ENCODE measurements at places on chromosomes 5 and 9.

DNA sequence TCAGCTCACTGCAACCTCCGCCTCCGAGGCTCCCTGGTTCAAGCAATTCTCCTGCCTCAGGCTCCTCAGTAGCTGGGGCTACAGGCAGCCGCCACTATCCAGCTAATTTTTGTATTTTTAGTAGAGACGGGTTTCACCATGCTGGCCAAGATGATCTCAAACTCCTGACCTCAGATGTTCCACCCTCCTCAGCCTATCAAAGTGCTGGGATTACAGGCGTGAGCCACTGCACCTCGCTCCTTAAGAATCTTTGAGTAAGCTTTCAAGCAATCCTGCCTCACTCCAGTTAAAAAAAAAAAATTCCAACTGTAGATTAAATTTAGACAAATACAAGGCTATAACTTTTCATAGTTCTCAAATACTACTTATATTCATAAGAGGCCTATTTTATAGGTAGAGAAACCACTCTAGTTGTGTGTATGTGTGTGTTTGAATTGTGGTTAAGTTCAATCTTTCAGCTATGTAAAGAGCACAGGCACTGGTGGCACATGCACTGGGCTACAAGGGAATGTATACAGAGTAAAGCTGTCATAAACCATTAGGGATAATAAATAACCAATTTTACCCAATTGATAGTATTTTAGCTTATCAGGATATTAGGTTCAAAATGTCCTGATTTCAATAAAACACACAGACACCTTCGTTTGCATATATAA is 50.6 kb upstream of the RAPGEF6 start:
- DNase-seq, result no peak

DNA sequence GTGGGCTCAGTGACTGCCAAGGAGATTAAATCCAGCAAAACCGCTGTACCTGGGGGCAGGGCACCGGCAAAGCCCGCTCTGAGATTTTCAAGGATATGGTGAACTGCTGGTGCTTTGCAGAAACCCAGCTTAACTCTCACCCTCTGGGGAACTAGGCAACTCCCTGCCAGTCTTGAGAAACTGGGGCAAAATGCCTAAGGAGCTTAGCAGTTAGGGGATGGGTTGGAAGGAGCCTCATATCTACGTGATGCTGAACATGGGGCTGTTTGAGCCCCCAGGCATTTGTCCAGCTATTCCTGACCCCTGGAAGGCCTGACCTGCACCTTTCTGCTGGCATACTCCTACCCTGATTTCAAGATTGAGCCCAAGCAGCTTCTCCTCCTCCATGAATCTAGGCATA is 108.6 kb upstream of the TBC1D2 start:
- DNase-seq, result no peak

DNA sequence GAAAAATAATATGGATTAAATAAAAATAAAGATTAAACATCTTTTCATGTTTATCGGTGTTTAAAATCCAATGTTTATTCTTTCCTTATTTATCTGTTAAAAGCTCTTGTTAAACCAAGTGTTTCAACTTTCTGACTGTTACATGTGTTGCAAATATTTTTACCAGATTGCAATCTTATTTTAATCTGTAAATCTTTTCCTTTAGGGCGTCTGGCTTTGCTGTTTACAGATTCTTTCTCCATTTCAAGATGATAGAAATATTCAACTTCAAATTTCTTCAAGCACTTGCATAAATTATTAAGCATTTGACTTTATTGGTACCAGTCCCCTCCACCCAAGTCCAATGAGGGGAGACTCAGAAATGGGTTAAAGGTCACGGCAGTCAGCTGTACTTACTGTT is 16.9 kb upstream of the ABCA1 start:
- DNase-seq, result no peak

GRCh38 chr5:166004006-166004405 is 2287.4 kb upstream of the WWC1 start:
- no peak for DNase-seq

DNA sequence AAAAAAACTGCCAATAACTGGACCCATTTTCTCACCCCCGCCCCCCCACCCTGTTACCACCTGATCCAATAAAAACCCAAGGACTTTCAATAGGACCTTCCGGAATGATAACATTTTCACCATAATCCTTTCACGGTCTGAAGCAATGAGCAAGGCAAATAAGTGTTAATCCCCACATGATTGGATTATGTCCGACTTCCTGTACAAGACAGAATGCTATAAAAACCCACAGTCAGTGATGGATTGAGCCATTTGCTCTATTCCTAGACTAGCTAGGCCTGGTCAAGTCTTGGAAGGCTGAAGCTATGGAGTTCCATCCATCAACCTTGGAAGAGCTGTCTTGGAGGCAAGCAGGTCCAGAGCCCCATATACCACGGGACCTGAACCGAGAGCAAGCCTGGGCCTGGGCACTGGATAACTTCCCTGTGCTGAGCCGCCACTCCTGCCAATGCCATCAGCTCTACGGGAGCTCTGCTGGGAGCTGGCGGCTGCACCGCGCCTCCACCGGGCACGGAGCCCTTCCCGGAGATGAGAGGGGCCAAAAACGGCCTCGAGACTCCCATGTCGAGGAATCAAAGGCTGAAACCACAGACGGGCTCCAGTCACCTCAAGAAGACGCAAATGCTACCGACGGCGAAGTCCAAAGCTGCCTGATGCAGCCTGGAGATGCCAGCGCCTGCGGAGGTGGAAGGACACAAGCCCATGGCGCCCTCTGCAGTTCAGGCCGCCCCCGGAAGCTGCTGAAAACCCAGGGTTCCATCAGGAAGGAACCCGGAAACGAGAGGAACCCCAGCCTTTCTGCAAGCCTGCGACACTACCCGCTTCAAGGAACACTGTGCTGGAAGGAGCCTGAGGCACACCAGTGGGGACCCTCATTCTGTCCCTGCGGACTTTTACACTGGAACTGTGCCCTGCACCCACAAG is 69.2 kb downstream of the ANXA2R start:
- DNase-seq, result peak; percentile 84

DNA sequence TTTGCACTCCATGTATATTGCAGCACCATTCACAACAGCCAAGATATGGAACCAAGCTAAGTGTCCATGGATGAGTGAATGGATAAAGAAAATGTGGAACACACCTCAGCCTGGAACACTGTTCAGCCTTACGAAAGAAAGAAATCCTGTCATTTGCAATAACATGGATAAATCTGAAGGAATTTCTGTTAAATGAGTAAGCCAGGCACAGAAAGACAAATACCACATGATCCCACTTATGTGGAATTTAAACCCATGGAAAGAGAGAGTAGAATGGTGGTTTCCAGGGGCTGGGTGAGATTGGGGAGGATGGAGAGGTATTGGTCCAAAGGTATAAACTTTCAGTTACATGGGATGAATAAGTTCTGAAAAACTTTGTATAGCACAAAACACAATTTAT is 228.9 kb upstream of the CD180 start:
- no peak for DNase-seq

DNA sequence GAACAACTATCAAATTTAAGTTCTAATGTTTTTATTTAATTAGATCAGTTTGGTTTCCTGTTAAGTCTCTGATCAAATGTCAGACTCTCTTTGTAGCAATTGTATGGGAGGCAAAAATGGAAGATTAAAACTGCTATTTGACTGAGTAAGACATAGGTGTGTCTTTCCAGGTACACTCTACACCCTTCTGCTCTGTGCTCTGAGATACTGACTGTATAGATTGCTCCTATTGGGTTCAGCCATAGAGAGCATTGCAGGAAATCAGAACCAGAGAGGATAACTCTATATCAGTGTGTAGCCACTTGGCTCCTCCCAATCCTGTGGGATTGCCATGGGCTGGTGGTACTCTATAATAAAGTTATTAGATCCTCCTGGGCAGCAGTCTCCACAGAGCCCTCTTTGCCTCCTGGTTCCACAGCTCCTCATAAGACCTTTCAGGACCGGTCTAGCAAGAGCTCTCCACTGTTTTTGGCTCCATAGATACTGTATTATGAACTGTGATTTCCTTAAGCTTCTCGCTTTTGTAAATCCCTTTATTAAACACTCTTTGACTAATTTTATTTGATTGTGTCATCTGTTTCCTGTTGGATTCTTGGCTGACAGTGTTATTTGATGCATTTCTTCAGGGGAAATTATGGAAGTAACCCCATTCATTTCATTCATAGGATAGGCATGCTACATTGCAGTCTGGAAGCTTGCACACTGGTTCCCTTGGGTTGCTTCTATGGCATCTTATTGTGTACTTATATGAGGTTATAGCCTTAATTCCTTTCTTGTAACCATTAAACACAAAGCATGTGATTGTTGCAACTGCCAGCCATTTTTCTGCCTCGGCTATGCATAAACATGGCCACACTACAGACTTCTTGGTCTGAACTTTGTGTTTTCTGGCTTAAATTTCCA is 115.6 kb downstream of the VCAN start:
- DNase-seq, result no peak

DNA sequence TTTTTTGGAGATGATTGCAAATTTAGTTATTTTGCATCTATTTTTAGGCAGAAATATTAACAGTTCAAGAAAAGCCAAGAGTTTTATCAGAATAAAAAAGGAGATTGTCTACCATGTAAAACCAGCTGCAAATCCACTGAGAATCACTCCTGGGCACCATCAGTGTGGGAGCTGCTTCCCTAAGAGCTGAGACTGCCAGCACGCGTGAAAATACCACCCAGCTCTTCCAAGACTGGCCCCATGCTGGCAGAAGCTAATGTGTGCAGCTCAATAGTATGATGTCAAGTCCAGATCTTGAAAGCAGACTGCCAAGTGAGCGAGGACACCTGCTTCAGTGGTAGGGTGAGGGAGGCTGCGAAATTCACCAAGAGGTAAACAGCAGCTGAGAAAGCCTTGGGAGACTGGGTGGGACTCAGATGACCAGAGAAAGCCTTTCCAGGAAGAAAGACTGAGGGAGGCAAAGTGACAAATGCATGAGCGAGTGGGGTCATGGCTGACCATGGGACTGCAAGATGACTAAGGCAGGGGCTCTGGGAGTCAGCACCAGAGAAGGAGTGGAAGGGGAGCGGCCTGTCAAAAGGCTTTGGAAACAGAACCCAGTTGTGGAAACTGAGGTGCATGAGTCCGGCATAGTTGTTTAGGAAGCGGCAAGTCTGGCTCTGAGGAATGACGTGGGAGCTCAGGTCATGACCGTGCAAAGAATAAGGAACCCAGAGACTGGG is 200.9 kb downstream of the GADD45G start:
- DNase-seq, result peak; percentile 22

GRCh38 chr9:136921307-136921706 is 23.2 kb downstream of the FBXW5 start:
- no peak for DNase-seq

GRCh38 chr9:95801797-95802196 is 73.7 kb upstream of the ERCC6L2 start:
- DNase-seq, result no peak

DNA sequence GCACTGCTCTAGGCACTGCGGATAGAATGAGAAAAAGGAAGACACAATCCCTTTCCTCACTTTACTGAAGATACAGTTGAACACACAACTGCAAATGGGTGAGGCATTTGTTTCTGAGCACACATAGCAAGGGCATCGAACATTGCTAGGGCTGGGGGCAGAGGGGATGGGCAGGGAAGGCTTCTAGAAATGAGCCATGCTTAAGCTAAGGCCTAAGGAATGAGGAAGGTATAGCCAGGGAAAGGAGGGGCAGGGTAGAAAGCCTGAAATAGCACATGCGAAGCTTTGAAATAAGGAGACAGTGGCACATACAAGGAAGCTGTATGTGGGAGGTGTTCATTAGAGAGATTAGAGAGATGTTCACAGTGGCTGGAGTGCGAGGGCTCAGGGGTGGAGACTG is 92.7 kb downstream of the KIF4B start:
- peak; percentile 9 for DNase-seq

DNA sequence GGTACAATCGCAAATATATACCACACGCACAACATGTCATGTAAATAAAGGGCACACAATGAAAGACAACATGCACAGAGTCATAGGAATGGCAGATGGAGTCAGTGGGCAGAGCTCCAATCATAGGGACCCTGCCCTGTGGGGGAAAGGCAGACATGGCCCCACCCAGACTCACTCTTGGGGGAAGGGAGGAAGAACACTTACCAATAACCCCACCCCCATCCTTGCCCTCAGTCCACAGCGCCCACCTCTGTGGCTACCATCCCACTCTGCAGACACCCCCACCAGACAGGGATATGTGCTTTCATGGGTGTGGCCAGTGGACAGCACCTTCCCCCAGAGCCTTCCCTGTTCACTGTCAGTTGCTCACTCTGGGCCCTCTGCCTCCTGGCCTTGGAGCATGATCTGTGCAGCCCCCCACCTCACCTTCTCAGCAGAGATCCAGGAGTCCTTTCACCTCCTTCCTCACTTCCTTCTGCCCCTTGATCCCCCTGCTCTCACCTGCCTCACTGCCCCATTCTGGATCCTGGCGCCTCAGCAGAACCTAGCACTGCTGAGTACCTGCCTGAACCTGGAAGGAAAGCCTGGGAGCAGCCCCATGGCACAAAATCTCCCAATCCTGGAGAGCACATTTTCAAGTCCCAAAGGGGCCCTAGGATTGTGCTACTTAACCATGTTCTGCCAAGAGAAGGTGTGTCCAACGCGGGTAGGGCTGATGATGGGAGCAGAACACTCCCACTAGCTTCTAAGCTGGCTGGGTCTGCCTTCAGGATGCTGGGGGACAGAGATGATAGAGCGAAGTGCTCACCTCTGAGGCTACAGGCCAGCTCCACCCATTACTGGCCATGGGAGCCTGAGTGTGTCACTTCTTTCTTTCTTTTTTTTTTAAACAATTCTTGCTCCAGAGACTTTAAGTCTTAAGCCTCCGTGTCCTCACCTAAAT is 1.5 kb upstream of the PHF19 start:
- peak; percentile 64 for DNase-seq

GRCh38 chr9:124180557-124180956 is 77.2 kb upstream of the NEK6 start:
- no peak for DNase-seq
